ENCODE measurements at places on chromosomes 16 and 17.

DNA sequence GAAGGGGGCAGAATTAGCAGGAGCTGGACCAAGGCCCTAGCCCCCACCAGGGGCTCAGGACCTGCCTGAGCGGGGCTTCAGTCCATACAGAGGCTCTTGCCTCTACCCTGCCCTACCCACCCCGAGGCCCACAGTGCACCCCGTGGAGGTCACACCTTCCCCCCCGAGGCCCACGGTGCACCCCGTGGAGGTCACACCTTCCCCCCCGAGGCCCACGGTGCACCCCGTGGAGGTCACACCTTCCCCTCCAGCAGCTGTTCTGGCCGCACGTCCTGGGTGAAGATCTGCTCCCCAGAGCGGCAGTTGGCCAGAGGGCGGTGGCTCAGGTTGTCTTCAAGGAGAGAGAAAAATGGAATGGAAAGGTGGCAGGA, 11.4 kb downstream of the CASKIN2 start:
- no peak for DNase-seq

GRCh38 chr16:19948186-19949104, 63.8 kb upstream of the GPRC5B start:
- DNase-seq = no peak

DNA sequence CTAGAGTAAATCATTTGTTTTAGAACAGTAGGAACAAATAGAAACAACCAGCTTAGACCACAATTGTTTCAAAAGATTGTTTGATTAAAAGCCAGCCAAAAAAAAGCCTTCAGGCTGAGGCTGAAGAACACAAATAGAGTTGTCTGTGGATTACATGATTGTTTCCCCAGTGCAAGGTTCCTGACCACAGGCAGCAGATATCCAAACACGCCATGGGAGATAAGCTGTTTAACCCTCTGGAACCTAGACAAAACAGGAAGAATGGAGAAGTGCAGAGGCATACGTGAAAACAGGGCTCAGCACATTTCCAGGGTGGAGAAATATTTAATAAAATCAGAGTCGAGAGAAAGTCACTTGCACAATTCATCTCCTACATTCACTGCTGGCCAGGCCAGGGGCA, 21.0 kb downstream of the ATPAF2 start:
- DNase-seq = no peak

- no peak for DNase-seq
Observed at GRCh38 chr17:42848093-42848492, 2.9 kb upstream of the AOC3 start.

- DNase-seq = no peak
Observed at GRCh38 chr16:4500272-4500671, 24.1 kb downstream of the HMOX2 start.

GRCh38 chr17:17959520-17960361, 12.5 kb downstream of the TOM1L2 start:
- no peak for DNase-seq

Measured in CD4-positive, CD25-positive, alpha-beta regulatory T cell (primary cell).